Glutamatergic neuron (in vitro differentiated cells): ENCODE measurements at places on chromosomes 16 and 17. TPM values are rescaled to one million over a fixed set of nuclear protein-coding genes. Genes with fewer than 3 reads are reported as not detected.

GRCh38 chr17:69064476-69064875 lies 3.7 kb upstream of the ABCA9 start:
- H3K27me3 ChIP-seq = no peaks in the 10 kb centered on the region
- H3K36me3 ChIP-seq = no peaks in the 10 kb centered on the region
- no peak overlapping the region for H3K27ac ChIP-seq
- H3K4me1 ChIP-seq = peaks cover 4% of the 10 kb centered on the region
- H3K4me3 ChIP-seq = no peak overlapping the region

DNA sequence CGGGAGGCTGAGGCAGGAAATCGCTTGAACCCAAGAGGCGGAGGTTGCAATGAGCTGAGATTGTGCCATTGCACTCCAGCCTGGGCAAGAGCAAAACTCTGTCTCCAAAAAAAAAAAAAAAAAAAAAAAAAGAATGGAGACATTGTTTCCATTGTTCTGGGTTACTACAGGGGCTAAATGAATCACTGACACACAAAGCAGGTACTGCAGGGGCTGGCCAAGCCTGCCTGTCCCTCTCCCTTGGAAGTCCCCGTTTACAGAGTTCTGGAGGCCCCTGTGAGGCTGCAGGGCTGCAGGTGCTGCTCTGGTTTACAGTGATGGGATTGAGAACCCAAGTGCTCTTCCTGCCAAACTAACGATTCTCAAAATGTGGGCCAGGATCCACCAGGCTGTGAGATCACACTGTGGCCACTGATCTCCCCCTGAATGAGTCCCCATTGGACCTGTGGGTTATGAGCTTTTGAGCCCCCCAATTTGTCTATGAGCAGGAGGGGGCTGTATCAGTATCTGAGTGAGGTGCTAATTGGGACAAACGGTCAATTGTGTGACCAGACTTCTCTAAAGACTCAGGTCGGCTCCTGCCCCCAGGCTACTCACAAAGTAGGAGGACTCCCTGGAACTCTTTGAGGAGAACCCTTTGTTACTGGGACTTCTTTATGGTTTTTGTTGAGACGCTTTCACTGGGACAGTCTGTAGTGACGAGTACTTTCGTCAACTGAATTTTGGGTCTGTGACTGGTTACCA lies 39.0 kb downstream of the DNAH17 start:
- no peak for DNase-seq
- no peak overlapping the region for H3K27ac ChIP-seq
- no peaks in the 10 kb centered on the region for H3K4me1 ChIP-seq
- H3K36me3 ChIP-seq = no peaks in the 10 kb centered on the region
- no peak overlapping the region for H3K4me3 ChIP-seq

GRCh38 chr17:954431-955164 lies 25.0 kb downstream of the NXN start:
- H3K36me3 ChIP-seq = peaks cover 5% of the 10 kb centered on the region
- peak overlapping the region; percentile 55 for H3K27ac ChIP-seq

- H3K27ac ChIP-seq = no peak overlapping the region
- H3K4me3 ChIP-seq = peak overlapping the region; percentile 15
- peaks cover 32% of the 10 kb centered on the region for H3K27me3 ChIP-seq
- H3K36me3 ChIP-seq = no peaks in the 10 kb centered on the region
Observed at GRCh38 chr17:44967026-44967906, 837 bp downstream of the C1QL1 start.

DNA sequence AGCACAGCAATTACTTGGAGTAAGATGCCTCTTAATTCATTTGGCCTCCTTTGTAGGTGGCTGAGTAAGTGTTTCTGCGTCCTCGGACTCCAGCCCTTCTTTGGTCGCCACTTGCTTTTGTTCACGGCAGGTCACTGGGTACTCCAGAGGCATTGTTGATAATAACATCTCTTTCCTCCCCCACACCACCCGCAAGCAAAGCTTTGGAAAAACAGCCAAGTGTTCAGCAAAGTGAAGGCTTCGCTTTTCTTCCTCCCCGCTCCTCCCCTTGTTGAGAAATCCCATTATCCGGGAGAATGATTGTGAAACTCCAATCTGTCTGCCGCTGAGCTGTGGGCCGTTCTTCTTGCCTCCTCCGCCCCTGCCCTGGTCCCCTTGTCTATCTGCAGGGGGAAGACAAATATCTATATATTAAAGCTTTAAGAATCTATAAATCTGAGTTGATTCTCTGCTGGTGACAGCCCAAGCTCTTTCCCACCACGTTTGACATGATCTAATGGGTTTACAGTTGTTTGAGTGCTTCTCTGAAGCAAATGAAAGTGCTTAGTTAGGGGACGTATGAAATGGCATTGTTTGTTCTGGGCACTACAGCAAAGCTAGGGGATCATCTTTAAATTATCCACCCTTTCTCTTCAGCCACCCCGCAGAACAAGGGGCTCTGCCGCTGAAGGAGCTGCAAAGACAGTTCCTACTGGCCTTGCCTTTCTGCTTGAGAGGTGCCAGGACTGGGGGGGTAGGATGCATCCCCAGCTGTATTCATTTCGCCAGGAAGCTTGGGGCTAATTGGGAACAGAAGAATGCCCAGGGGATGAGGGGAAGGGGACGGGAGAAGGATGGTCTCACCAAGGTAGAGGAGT lies 167.1 kb downstream of the CCDC182 start:
- DNase-seq = no peak
- peak overlapping the region; percentile 50 for H3K27ac ChIP-seq
- peak overlapping the region; percentile 21 for H3K4me3 ChIP-seq
- H3K36me3 ChIP-seq = no peaks in the 10 kb centered on the region

MYH8 gene
- total RNA-seq = 0.96 TPM

CDH13 gene
- 81.1 TPM for total RNA-seq

DNA sequence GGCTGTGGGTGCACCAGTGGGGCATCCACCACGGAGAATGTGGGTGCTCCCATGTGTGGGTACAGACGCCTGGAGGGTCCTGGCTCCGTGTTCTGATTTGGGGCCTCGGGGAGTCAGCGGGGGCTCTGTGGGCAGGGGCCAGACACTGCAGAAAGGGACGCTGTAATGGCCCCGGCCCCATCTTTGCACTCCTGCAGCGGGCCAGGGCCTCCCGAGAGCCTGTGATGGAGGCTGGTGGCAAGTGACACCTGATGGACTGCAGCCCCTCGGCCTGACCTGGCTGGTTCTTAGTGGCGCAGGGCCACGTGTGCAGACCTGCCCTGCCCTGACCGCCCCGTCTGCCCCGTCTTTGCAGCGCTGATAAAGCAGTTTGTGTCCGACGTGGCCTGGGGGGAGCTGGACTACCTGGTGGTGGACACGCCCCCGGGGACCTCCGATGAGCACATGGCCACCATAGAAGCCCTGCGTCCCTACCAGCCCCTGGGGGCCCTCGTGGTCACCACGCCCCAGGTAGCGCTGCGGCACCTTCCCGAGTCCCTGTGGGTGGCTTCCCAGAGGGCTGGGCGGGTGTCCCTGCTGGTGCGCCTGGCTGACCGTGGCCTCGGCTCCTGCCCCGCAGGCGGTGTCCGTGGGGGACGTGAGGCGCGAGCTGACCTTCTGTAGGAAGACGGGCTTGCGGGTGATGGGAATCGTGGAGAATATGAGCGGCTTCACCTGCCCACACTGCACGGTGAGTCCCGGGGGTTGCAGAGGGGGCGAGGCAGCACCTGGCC lies 4.7 kb downstream of the NUBP2 start:
- no peak overlapping the region for H3K4me3 ChIP-seq
- DNase-seq = peak; percentile 20
- H3K27ac ChIP-seq = no peak overlapping the region
- H3K36me3 ChIP-seq = no peaks in the 10 kb centered on the region
- no peaks in the 10 kb centered on the region for H3K4me1 ChIP-seq
